ENCODE measurements at places on chromosomes 4 and X. TPM values are rescaled to one million over a fixed set of nuclear protein-coding genes. Genes with fewer than 3 reads are reported as not detected.

GRCh38 chr4:171025776-171026175 lies 787.4 kb upstream of the GALNTL6 start:
- no peaks in the 10 kb centered on the region for H3K4me1 ChIP-seq
- H3K27me3 ChIP-seq, result no peaks in the 10 kb centered on the region
- DNase-seq, result no peak
- H3K27ac ChIP-seq, result no peak overlapping the region

DNA sequence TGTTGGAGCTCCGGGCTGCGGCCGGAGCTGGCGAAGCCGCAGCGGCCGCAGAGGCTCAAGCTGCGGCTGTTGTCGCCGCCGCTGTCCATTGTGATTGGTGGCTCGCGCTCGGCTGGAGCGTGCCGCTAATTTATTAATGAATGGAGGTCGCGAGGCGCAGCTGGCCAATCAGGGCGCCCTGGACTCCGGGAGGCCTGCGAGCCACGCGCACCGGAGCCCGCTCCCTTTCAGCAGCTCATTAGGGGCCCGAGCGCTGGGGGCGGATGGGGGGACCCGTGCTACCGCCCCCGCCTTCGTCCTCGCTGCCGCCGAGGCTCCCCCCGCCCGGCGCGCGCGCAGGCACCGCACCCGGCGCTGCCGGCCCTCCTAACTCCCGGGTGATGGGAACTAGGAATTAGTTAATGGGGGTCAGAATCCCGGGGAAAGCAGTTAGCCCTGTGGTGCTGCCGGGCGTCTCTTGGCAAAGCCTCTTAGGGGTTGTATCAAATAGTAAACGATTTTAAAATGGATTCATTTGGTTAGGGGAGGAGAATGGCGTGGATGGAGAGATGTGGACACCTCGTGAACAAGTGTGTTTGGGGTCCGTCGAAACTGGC lies 589 bp upstream of the NEUROG2 start:
- peaks cover 25% of the 10 kb centered on the region for H3K4me1 ChIP-seq
- peak; percentile 87 for DNase-seq

DNA sequence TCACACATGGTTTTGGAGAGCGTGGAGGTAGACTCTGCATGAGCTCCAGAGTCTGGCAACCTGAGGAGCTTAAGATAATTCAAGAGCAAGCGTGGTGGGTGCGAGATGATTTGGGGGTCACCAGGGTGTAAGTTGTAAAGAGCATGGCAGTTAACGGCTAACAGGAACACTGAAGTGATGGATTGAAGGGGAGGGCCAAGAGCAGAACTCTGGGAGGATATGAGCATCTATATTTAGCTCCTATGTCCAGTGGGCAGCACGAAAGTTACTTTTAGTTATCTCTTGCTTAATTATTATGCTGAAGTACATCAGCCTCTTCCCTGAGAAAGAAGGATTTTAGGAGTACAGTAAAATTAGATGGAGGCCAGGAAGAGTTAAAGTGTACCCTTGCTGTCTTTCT lies 231.9 kb upstream of the HAND2 start:
- H3K27ac ChIP-seq, result no peak overlapping the region
- H3K4me1 ChIP-seq, result no peaks in the 10 kb centered on the region
- H3K27me3 ChIP-seq, result no peaks in the 10 kb centered on the region
- DNase-seq, result no peak
- no peaks in the 10 kb centered on the region for H3K36me3 ChIP-seq
- H3K4me3 ChIP-seq, result no peak overlapping the region

- H3K4me3 ChIP-seq, result no peak overlapping the region
- H3K4me1 ChIP-seq, result peaks cover 6% of the 10 kb centered on the region
- no peaks in the 10 kb centered on the region for H3K36me3 ChIP-seq
- DNase-seq, result no peak
- no peak overlapping the region for H3K27ac ChIP-seq
- H3K27me3 ChIP-seq, result peaks cover 7% of the 10 kb centered on the region
Observed at GRCh38 chr4:183347146-183347545, 24.9 kb upstream of the CLDN24 start.

GRCh38 chrX:15567886-15568616 lies 32.7 kb downstream of the ACE2 start:
- no peak overlapping the region for H3K4me3 ChIP-seq
- DNase-seq, result no peak
- peaks cover 4% of the 10 kb centered on the region for H3K27me3 ChIP-seq
- H3K27ac ChIP-seq, result no peak overlapping the region

GRCh38 chrX:13911586-13911985 lies 94.7 kb upstream of the GPM6B start:
- peaks cover 2% of the 10 kb centered on the region for H3K27me3 ChIP-seq
- H3K27ac ChIP-seq, result no peak overlapping the region
- no peaks in the 10 kb centered on the region for H3K36me3 ChIP-seq
- no peak overlapping the region for H3K4me3 ChIP-seq
- H3K4me1 ChIP-seq, result peaks cover 2% of the 10 kb centered on the region

DNA sequence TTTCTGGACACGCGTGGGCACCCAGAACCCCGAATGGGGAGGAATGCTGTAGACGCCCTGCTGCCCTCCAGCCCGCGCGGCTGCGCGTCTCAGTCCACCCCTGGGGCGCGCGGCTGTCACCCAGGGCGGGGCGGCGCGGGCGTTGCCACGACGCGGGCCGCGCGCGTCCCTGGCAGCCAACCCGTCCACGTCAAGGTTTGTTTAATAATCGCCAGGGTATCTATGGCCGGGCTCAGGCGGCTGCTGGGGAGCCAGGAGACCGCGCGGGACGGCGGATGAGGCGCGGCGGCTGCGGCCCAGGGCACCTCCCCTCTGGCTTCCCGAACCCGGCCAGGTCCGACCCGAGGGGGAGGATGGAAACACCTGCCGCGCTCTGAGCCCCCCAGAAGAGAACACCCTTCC lies at the start of gene SPATA18:
Gene SPATA18, plus strand, starts transcription at position 92 of the 402 bp plus-strand sequence. CDS start 401 bp downstream, outside the sequence.
- DNase-seq, result peak; percentile 32
- peaks cover 14% of the 10 kb centered on the region for H3K4me1 ChIP-seq
- peaks cover 3% of the 10 kb centered on the region for H3K27me3 ChIP-seq
- peak within 1 kb of the TSS; percentile 91 for H3K4me3 ChIP-seq

GRCh38 chr4:112141366-112142138 lies 3.7 kb upstream of the FAM241A start:
- no peak for DNase-seq
- H3K4me3 ChIP-seq, result no peak overlapping the region
- peaks cover 1% of the 10 kb centered on the region for H3K27me3 ChIP-seq
- H3K4me1 ChIP-seq, result peaks cover 1% of the 10 kb centered on the region

GRCh38 chrX:28349888-28350287 lies 237.4 kb upstream of the IL1RAPL1 start:
- H3K27ac ChIP-seq, result no peak overlapping the region
- DNase-seq, result no peak
- no peak overlapping the region for H3K4me3 ChIP-seq
- peaks cover 1% of the 10 kb centered on the region for H3K27me3 ChIP-seq
- no peaks in the 10 kb centered on the region for H3K4me1 ChIP-seq

DNA sequence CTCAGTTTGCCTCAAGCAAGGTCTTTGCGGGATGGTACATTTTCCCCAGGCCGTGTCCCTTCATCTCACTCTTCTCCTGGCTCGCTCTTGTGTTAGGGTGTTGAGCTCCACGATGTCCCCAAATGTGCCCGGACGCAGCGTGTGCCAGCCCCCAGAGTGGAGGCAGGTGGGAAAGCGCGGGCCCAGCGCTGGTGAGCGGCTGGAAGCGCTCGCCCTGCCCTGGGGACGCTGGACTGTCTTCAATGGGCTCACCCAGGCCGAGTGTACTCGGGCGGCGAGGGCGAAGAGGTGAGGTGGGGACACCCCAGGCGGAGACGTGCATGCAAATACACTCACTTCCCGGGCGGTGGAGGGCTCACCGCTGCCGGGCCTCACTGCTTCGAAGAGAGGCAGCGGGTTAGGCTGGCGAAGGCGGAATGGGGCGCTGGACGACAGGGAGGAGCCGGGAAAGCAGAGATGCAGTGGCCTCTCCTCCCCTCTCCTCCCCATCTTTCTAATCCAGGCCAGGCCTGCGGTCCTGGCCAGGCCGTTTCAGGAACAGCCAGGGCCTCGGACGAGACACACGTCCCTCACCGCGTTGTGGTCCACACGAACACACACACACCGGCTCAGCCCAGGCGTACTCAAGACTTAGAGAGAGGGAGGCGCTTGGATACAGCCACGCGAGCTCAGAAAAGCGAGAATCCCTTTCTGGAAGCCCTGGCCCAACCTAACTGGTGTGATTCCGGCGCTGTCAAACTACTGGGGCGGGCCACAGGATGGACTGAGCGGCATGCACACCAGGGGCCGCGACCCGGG lies 2.2 kb downstream of the NKX6-1 start:
- peak overlapping the region; percentile 68 for H3K27ac ChIP-seq
- DNase-seq, result peak; percentile 48
- H3K4me3 ChIP-seq, result peak overlapping the region; percentile 50
- H3K4me1 ChIP-seq, result peaks cover 19% of the 10 kb centered on the region

- no peaks in the 10 kb centered on the region for H3K4me1 ChIP-seq
- no peak for DNase-seq
- H3K27ac ChIP-seq, result no peak overlapping the region
- H3K27me3 ChIP-seq, result no peaks in the 10 kb centered on the region
Observed at GRCh38 chrX:124209792-124210576, 122.5 kb upstream of the TEX13D start.

GRCh38 chr4:85514117-85514516 lies 39.2 kb downstream of the ARHGAP24 start:
- no peak overlapping the region for H3K4me3 ChIP-seq
- H3K27ac ChIP-seq, result no peak overlapping the region
- H3K36me3 ChIP-seq, result no peaks in the 10 kb centered on the region
- H3K4me1 ChIP-seq, result no peaks in the 10 kb centered on the region
- H3K27me3 ChIP-seq, result no peaks in the 10 kb centered on the region
- no peak for DNase-seq

DNA sequence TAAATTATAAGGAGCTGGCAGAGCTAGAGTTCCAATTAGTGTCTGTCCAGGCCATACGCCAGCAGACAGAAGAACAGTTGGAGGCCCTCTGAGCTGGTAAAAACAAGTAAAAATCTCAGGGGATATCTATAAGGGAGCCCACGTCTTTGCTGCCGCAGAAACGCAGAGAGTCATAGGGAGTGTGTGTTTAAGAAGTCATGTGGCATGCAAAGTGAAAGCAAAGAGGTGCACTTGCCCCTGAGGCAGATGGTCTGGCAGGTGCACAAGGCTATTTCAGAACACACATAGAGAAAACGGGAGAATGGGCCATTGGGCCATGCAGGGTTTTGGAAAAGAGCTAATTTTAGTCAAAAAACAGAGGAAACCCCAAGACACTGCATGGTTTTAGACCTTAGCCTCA lies 92.7 kb downstream of the NAP1L3 start:
- no peaks in the 10 kb centered on the region for H3K36me3 ChIP-seq
- DNase-seq, result no peak
- H3K4me3 ChIP-seq, result no peak overlapping the region
- no peaks in the 10 kb centered on the region for H3K27me3 ChIP-seq

UCHL1 gene
- total RNA-seq, result 1,012 TPM

CSAG1 gene
- total RNA-seq, result 0.98 TPM

HPGD gene
- total RNA-seq, result 0.64 TPM

MRFAP1 gene
- total RNA-seq, result 226 TPM

FRYL gene
- total RNA-seq, result 190 TPM

SRPX gene
- total RNA-seq, result 9.2 TPM

ZNF630 gene
- 2.8 TPM for total RNA-seq
